ENCODE measurements at places on chromosomes 4 and X.

GRCh38 chrX:115679460-115679859, 118.5 kb downstream of the PLS3 start:
- DNase-seq: no peak

- DNase-seq: no peak
These were observed 473.7 kb upstream of the RPS6KA3 start for GRCh38 chrX:20740443-20740842.

DNA sequence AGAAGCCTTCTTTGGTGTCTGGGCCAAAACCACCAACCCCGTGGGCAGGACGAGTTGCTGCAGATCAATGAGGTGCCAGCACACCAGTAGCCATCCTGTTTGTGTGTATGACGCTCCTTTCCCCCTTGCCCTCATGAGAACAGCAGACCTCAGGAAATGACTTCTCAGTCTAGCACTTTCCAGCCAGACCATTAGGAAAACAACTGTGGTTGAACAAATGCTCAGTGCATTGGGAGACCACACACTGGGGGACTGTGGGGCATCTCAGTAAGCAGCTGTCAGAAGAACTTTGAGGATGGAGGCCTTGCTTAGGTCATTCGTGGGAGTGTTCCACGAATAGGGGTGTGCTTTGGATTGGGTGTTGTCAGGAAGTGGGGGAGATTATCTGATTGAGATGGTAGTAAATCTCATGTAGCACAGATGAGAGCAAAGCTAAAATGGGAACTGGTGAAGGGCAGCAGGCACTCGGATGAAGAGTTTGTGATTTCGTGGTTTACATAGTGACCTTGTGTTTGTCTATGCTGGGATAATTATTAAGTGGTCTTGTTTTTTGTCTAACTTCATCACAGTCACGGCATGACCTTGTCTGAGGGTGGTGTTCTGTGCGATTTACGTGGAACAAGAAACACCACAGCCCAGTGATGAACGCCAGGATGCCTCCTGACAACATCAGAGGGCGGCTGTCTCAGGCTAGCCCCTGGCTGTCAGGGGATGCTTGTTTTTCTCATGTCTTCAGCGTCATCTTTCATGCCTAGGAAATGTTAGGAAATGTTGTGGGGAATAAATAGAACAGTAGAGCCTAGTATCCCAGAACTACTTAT, 70.1 kb downstream of the USP46 start:
- peak; percentile 13 for DNase-seq

DNA sequence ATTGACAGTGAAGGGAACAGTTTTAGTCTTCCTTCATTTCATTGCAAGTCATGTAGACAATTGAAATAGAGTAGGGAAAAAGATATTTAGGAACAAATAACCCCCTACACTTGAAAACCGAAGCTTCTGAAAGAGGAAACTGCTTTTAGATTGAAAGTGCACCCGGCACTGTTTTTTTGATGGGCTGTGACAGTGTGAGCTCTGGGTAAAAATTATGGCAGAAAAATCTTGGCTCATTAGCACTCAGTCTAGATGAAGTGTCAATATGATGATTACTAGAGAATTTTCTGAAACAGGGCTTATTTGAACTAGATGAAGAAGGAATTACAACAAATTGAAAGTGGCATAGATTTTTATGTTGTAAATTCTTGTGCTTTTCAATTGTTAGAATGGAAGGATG, 1132.4 kb downstream of the RAPGEF2 start:
- no peak for DNase-seq

DNA sequence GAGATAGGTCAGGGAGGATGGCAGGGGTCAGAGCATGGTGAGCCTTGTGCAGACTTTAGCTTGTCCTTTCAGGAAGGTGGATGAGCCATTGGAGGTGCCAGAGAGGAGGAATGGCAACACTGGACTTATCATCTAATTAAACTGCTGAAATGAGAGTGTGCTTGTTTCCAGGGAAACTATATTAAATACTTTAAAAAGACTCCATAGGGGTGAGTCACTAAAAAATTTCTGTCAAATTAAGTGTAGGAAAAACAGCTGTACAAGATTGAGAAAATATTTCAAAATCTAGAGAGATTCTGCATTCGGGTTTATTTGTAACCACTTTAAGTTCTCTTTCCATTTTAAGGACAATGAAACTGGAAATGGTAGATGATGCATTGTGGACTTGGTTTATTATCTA, 11.4 kb downstream of the FRAS1 start:
- no peak for DNase-seq

- no peak for DNase-seq
These were observed 77.5 kb upstream of the INPP4B start for GRCh38 chr4:142923619-142924018.

DNA sequence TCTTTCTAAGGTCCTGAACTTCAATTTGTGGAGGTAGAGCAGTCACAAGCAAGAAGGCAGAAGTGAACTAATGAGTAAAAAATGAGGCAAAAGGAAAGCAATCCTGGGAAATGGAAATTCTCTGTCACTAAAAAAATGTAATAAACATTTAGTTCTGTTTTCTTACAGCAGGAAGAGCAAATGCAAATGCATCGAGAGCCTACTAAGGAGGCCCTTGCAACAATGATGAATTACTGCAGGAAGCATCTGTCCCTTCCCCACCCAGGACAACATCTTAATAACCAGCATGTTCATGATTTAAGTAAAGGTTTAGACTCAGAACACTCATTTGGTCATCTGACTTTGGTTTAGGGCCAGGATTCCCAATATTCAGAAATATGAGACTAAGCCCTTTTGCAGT, 341.4 kb upstream of the NOCT start:
- DNase-seq: no peak

- no peak for DNase-seq
These were observed 224.9 kb downstream of the KIT start for GRCh38 chr4:54882616-54883015.

GRCh38 chr4:94653095-94653649, 104.6 kb upstream of the BMPR1B start:
- no peak for DNase-seq

DNA sequence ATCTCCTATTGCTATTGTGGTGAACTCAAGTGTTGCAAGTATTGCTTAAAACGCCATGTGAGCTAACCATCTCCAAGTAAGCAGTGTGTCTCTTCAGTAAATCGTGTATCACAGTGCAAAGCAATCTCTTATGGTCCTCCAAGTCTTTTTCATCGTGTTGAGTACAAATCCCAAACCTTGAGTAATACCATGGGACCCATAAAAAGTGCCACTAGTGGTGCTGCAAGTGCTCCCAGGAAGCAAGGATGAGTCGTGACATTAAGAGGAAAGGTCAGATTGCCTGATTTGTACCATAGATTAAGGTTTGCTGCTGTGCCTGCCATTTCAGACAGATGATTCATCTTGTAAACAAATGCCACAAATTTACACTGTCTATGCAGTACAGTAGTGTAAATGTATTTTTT, 66.9 kb upstream of the BMPR1B start:
- DNase-seq: no peak

- no peak for DNase-seq
These were observed 1.5 kb upstream of the ANXA5 start for GRCh38 chr4:121698236-121698671.

GRCh38 chrX:141924293-141924692, 20.6 kb downstream of the MAGEC1 start:
- no peak for DNase-seq

DNA sequence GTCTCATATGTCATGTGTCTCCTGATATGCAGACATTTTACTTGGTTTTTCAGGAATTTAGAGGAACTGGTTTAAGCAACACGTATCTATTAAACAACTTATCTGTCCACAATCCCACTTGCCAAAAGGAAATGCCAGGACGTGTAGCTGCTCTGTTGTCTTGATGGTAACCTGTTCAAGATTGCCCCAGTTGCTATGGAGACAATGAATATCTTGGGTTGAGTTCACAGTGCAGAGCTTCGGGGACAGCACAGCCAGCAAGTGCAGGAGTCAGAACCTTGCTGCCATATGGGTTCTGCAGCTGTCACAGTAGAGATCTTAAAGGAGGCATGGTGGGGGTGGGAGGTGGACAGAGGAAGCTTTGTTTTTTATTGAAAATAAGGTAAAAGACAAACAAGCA, 28.7 kb upstream of the FAM9B start:
- no peak for DNase-seq

DNA sequence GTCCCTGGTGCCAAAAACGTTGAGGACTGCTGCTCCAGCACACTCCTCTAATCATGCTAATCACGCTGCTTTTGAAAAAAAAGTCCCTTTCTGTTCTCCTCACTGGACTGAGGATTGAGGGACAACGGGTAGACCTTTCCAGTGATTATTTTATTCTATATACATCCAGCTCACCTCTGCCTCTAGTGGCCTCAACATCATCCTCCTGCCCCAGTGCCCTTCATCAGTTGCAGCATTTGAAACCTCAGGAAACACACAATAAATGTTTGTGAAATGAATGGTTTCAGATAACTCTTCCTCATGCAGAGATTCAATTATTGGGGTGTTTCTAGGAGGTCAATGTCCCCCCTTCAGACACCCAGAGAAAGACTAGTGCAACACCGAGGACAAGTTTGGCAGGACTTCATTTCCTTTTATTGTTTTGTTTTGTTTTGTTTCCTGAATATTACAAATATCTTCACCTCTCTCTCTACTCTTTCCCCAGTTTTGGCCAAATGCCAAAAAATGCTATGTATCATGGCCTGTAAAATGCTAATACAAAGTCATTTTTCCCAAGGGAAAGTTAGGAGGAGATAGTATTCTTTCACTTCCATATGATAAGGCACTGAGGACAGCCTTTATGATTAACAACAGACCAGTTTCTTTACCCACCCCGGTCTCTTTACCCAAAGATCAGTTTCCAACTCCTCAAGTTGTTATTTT, 460.1 kb upstream of the SLIT2 start:
- no peak for DNase-seq

- no peak for DNase-seq
These were observed 30.9 kb downstream of the RASSF6 start for GRCh38 chr4:73589261-73589847.

DNA sequence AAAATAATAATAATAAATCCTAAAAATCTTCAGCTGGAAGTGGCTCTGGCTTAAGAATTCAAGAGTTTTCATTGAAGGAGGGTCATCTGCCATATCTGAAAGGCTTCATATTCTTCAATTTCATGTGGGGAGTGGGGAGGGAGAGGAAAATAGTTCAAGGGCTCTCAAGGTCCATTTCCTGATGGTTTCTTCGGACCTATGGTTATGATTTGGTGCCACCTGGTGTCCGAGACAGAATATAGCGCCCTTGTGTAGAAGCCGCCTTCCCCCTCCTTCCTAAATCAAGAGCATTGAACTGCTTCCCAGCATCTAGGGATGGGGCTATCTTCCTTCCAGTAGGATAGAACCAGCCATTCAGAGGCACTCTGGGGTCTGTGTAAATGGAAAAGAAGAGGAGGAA, 34.3 kb downstream of the NLGN3 start:
- peak; percentile 30 for DNase-seq

- DNase-seq: no peak
These were observed 342 bp downstream of the EOLA2 start for GRCh38 chrX:149937871-149938426.

DNA sequence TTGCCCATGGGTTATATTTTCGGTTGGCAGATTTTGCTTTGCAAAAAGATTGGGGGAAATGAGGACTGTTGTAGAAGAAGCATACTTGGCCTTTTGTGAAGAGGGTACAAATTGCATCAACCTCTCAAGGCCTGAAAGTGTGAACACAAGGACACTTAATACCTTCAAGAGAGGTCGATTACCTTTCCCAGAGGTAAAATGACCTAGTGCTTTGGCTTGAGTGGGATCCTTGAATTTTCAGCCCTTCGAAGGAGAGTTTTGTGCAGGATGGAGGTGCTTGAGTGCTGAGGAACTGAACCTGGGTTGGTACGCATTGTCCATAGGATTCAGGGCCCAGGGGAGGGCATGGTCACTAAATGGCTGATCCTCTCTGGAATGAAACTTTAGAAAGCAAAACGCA, 27.6 kb upstream of the NKAP start:
- DNase-seq: no peak

GRCh38 chrX:140766024-140766611, 56.6 kb downstream of the LINC00632 start:
- peak; percentile 14 for DNase-seq

DNA sequence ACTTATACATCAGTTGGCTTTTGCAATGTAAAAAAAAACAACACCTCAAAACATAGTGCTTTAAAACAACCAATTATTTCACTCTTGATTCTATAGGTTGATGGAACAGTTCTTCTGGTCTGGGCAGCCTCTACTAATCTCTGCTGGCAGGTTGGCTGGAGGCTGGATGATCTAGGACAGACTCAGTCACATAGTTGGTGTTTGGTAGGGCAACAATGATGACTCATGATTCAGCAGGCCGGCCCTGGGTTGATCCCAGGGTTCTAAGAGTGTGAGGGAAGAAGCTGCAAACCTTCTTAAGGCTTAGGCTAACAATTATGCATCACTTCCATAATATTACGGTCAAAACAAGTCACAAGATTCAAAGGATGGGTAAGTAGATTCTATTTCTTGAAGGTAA, 558.2 kb downstream of the ZNF674 start:
- no peak for DNase-seq

DNA sequence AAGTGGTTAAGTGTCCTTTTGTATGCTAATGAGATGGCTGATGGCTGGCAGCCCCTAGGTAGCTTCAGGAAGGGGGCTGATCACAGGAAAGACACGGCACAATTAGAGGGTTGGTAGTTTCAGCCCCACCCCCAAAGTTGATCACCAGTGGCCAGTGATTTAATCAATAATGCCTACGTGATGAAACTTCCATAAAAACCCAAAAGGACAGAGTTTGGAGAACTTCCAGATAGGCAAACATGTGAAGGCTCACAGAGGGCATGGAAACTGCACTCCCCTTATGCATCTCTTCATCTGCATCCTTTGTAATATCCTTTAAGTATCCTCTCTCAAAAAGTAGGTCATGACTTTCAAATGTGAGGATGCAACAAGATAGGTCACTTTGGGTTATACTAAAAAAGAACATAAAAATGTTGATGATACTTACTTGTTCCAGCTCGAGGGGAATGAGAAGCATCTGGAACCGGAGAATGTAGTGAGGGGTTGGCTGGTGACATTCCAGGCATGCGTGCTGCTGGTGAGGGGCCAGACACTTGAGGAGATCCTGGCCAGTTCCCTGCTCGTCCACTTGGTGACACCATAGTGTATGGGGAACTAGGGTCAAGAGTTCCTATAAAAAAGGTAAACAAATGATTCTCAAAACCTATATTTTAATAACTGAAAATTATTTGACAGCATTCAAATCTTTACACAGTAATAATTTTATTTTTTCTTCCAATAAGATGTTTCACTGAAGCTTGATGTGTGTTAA, 16.7 kb upstream of the CXorf38 start:
- DNase-seq: no peak

GRCh38 chr4:7741946-7742806, 197.5 kb downstream of the AFAP1 start:
- no peak for DNase-seq

- DNase-seq: no peak
These were observed 321.1 kb upstream of the PCDH18 start for GRCh38 chr4:137853424-137853823.

GRCh38 chr4:114479595-114479994, 119.0 kb upstream of the UGT8 start:
- DNase-seq: no peak

GRCh38 chr4:87838205-87838604, 5.4 kb downstream of the MEPE start:
- DNase-seq: no peak

GRCh38 chr4:22372986-22373385, 142.9 kb downstream of the ADGRA3 start:
- no peak for DNase-seq

GRCh38 chr4:130092187-130093015, 996.4 kb downstream of the C4orf33 start:
- DNase-seq: no peak
